ENCODE measurements at places on chromosomes 5 and 9.

GRCh38 chr9:123584202-123585176 is 228.5 kb downstream of the CRB2 start:
- peak; percentile 10 for DNase-seq

DNA sequence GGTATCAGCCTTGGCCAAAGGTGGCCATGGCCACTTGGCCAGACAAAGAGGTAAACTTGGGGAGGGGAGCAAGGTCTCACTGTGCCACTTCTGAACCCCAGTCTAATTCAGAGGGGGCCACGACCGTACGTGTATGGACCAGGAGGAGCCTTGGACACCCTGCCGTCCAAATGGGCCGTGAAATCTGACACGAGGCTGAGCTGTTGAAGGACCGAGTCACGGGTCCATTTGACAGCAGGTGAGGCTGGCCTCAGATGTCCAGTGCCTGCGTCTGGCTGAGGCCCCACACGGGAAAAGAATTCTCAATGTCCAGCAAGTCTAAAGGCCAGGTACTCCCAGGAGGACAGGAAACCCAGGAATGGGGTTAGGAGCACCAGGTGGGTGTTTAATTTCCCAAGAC is 17.7 kb downstream of the CMBL start:
- DNase-seq, result no peak

DNA sequence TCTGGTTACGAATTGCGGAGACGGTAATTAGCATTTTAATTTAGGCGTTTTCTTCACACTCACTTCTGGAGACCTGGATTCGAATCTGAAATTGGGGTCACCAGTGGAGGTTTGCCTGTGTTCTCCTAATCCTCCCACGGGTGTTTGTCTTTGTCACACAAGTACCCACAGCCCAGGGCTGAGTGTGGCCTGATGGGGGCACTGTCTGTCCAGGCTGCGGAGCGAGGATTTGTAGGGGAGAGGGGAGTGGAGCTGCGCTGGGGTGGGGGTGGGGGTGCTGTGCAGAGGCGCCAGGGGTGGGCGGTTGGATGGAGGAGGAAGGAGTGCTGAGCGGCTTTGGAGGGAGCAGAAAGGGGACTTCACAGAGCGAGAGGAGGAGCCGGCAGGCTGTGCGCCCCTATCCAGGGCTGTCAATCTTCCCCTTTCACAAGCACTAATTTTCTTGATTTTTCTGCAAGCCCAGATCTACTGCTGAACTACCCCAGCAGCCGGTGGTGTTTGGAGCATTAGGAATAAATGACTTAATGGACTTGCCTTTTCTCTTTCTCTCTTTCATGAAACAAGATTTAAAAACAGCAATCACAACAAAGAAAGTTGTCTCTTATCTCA is 53.1 kb downstream of the TSPAN17 start:
- DNase-seq, result peak; percentile 22

- DNase-seq, result no peak
These were observed 151.9 kb downstream of the SPATA31D1 start for GRCh38 chr9:82140471-82140870.

- DNase-seq, result no peak
These were observed 34.3 kb downstream of the NACC2 start for GRCh38 chr9:136060671-136061371.
